ENCODE measurements at places on chromosomes 16 and 17.
A peak's percentile ranks its signal among the peaks of the same experiment; 100 is the strongest.

DNA sequence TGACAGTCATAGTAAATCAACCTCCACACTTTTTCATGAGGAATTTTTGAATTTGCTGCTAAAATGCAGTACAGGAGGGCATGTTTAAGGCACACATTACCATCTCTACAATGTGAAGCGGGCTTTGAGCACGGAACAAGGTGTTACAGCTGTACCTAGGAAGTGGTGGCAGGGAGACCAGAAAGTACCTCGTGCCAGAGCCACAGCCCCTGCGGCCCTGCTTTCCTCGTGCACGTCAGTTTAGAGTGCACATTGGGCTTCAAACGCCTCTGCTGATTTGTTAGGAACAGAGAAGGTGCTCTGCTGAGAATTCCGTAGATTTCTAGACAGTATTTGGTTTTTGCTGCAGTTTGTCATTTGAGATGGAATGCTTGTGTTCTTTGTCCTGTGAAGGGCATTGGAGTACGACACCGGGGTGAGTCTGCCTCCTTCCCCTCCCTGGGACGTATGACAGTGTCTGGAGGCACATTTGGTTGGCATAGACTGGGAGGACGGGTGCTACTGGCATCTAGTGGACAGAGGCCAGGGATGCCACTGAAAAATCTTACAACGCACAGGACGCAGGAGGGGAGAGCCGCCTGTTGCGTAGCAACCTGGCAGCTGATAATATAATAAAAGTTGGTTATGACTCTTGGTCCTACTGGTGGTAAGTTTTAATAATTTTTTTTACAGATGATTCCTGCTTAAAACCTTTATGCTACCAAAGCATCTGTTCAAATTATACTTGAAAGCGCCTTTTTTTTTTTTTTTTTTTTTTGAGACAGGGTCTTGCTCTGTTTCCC lies 9.1 kb downstream of the FOXK2 start:
- peak; percentile 50 for DNase-seq

DNA sequence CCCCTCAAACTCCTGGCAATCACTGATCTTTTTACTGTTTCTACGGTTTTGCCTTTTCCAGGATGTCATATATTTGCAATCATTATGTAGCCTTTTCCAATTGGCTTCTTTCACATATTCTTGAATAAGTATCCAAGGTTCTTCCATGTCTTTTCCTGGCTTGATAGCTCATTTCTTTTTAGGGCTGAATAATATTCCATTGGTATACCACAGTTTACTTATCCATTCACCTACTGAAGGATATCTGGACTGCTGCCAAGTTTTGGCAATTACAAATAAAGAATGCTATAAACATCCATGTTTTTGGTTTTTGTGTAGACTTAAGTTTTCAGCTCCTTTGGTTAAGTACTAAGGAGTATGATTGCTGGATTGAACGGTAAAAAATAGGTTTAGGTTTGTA lies 16.0 kb downstream of the GPATCH8 start:
- DNase-seq: no peak

GRCh38 chr17:32909787-32910369 lies 18.1 kb upstream of the TMEM98 start:
- DNase-seq: peak; percentile 66

DNA sequence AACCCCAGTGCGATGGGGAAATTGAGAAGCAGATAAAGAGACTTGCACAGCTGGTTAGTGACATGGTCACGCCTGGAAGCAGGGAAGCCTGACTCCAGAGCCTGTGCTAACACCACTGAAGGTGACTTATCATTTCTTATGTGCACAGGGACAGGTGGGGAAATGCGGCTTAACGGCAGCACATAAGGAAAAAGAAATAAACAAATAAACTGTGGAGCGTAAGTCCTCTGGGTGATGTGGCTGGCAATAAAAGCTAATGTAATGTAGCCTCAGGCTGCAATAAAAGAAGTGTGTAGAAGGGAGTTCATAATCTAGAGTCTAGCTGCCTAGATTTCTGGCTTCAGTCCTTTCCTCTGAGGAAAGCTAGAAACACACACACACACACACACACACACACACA lies 10.6 kb downstream of the CDH11 start:
- no peak for DNase-seq

DNA sequence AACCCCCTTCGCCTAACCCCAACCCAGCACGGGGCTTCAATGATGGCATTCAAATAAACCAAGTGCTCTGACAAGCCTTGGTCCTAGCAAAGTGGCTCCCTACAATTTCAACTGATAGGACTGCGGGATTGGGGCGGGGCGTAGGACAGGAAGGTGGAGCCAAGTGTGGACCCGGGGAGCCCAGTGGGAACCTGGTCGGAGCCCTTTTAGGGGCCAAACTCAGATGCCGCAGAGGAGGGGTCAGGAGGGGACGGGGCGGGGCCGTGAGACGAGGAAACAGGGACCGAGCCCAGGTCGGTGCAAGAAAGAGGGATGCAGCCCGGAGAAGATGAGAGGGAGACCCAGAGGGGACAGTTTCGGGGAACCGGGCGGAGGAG lies 13.2 kb upstream of the CDIPT start:
- no peak for DNase-seq

DNA sequence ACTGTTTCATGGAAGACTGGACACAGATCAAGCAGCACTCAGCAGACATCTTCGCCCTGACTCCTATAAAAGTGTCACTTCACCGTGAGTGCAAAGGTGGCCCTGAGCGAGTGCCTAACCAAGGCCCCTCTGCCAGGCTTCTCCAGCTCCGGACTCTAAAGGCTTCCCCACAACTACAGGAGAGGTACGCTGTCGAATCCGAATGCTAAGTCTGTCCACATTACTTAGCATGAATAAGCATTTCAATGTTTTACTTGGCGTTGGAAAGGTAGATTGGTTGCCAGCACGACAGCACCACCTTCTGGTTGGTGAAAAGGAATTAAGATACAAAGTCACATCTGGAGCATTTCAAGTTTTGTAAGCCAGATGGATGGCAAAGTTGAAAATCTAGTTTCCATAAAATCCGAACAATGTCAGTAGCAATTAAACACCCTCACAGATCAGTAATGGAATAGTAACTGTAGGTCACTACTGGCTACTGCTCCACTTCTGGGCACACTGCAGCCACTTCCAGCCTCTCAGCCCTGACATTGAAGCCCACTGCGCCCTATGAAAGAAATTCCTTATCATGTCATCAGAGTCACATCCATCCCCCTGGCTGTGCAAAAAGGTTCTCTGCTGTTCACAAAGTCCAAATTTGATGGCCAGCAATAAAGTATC lies 100.9 kb downstream of the PARN start:
- DNase-seq: peak; percentile 85

GRCh38 chr17:80025140-80025539 lies 10.5 kb downstream of the TBC1D16 start:
- DNase-seq: no peak

GRCh38 chr17:64269687-64270649 lies 6.9 kb upstream of the TEX2 start:
- no peak for DNase-seq

DNA sequence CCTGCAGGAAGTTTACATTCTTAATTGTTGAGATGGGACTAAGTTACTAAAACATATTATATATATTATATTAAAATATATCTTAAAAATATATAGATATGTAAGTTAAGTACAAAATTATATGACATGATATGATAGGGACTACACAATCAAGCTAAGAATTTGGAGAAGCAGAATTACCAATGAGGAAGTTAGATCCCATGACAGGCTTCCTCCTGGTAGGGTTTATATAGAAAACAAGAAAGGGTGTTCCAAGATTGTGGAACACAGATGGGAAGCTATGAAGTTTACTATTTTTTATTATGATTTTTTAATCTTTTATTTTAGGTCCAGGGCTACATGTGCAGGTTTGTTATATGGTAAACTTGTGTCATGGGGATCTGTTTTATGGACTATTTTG lies 260.8 kb upstream of the ZFHX3 start:
- no peak for DNase-seq

DNA sequence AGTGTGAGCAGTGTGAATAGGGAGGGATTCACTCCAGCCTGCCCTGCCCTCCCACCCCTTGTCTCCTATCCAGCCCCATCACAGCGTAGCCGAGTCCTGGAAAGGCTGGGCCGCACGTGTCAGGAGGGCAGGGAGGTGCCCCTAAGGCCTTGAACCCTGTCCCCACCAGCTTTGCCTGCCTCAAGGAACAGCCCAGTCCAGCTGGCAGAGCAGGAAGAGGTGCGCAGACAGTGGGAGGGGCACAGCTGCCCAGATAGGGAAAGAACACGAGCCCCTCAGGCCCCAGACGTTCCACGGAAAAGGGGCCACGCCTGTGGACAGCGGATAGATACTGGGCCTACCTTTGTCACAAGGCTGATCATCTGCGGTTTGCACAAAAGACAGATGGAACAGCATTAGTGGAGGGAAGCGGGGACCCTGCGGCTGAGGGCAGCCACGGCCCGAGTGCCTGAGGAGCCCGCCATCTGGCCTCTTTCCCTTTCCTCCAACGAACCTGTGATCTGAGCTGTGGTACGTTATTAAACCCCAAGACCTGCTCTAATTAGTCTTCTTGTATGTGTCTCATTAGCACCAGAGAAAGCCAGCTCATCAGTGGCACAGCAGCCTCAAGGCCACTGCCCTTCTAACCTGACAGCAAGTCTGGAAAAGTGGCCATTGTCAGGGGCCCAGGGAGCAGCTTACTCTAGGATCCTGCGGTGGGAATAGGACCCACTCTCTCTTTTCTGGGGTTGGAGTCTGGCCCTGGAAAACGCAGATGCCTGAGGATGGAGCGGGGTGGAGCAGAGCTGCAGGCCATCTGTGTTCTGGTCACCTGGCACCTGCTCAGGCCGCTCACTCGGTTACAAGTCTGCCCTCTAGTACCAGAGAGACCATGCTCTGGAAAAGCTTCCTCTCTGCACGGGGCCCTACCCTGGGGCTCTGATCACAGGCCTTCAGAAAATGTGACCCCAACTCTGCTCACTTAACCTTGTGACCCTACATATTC lies 16.3 kb downstream of the MPP3 start:
- DNase-seq: no peak

DNA sequence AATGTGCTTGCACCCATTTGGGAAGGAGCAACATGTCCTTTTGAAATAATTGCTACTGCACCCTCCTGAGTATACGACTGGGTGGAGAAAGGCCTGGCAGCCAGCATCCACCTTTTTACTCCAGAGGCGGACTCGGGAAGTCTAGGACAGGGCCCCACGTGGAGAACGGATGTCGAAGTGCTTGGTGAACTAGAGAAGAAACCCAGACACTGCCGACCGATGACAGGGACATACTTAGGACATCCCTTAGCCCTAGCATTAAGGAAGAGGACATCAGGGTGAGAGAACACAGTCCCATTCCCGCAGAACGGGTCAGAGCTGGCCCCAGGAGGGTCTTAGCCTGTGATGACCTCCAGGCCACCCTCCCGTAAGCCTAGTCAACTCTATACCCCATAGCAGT lies 3.8 kb downstream of the YBX2 start:
- no peak for DNase-seq

GRCh38 chr17:13104576-13104975 lies 86.7 kb upstream of the ELAC2 start:
- no peak for DNase-seq

DNA sequence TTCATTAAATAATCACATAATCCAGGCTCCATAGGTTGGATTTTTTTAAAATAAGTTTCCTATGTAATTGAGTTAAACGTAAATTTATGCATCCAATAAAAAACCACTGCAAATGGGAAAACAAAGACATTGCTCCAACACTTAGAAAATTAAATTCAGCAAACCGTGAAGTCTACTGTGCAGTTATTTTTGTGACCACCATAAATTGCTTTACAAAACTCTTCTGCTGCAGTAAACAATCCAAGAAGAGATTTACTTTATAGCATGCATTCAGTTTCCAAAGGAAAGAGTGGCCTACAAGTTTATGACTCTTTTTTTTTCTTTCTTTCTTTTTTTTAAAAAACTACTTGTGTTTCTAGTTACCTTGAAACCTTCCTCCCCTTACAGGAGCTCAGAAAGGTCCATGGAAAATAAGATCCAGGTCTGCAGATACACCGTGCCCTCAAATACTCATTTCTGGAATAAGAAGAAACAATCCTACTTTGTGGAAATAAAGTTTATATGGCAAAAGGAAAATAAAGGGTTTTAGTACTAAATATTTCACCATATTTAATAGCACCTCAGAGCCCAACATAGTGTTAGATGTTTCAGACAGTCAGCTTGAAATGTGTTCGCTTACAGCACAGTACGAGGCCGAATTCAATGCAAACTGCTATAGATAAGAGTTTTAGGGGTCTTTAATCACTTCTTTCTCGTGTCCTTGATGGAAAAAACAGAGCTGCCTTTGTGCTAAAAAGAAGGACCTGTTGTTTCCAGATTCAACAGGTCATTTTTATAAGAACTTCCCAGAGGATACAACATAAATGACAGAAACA lies 3.2 kb downstream of the HS3ST3A1 start:
- no peak for DNase-seq

DNA sequence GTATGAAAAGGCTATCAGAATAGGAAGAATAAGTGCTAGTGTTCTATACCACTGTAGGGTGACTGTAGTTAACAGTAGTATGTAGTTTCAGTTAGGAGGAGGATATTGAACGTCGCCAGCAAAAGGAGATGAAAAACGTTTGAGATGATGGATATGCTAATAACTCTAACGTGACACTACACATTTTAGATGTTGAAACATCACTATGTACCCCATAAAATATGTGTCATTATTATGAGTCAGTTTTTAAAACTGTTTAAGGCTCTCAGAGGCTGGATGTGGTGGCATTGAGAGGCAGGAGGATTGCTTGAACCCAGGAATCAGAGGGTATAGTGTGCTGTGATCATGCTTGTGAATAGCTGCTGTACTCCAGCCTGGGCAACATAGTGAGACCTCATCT lies 31.8 kb downstream of the UBN1 start:
- no peak for DNase-seq

DNA sequence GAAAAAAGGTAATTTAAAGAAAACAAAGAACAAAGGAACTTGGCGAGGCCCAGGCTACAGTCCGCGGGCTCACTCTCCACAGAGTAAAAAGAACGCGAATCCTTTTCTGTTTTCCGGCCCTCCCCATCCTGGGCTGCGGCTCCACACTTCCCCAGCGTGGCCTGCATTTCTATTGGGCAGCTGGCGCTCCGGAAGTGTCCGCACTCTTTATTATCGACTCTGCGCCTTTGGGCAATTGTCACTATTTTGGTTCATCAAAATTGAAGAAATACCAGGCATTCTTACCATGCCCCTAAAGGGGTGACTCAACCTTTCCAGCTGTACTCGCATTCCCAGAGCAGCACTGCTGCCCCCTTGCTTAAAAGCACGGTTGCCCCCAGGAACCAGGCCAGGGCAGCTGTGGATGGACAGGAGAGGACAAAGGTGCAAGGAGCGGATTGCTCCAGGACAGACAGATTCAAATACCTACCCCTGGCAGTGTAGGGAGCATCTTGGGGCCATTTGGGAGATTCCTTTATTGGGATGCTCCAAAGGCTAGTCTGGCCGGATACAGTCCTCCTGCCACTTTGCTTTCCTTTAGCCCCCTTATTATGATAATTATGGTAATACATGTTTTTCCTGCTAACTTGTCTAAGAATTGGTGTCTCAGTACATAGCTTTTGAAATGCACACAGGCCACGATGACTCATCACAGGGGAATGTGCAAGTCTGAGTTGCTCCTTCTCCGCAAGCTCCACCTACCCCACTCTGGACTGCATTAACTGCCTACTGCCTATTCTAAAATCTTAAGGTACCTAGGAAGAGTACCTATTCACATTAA lies 985 bp upstream of the SLFN12 start:
- no peak for DNase-seq

- DNase-seq: no peak
Measured at GRCh38 chr16:9060225-9060624, 31.2 kb upstream of the HAPSTR1 start.

GRCh38 chr16:50696126-50696525 lies 2.7 kb downstream of the NOD2 start:
- no peak for DNase-seq

GRCh38 chr17:41812381-41813151 lies at the start of gene FKBP10:
FKBP10 (plus strand) TSS chr17:41813004; CDS start chr17:41813035, 31 bp downstream.
- peak; percentile 47 for DNase-seq

GRCh38 chr16:1505073-1505844 lies 12.1 kb downstream of the TELO2 start:
- DNase-seq: no peak

Measured in head of caudate nucleus (tissue), 42 donors.